Cerebellar cortex (tissue), 1 donor: ENCODE measurements at places on chromosomes 5 and 9.

DNA sequence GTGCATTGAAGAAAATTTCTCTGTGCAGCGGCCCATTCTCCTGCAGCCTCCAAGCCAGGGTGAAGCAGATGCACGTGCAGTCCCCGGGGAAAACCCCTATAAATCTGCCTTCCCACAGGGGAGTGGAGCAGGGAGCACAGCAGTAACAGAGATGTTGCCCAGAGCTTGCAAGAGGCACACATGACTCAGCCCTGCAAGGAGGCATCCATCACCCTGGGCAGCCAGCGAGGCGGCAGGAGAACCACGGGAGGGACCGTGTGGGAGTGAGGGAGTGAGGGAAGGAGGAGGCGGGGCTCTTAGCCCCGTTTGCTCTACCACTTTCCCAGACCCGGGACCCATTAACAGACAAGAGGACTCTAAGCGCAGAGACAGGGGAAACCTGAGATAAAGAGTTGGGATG is 96.2 kb upstream of the ARAP3 start:
- DNase-seq = no peak

DNA sequence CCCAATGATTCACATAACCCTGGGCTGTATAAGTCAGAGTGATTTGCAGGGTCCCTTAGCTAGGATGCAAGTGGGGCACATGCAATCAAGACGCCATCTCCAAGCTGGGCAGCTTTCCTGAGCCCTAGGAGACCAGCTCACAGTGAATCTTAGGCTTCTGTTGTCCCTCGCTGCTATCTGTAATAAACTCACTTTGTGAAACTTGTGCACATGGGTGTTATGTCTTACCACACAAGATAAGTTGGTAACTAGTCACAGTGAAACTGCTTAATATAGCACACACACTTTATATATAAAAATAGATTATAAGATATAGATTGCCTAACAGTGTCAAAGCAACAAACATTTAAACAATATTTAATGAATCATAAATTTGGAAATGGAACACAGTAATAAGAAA is 658.5 kb downstream of the SLCO4C1 start:
- DNase-seq = no peak

DNA sequence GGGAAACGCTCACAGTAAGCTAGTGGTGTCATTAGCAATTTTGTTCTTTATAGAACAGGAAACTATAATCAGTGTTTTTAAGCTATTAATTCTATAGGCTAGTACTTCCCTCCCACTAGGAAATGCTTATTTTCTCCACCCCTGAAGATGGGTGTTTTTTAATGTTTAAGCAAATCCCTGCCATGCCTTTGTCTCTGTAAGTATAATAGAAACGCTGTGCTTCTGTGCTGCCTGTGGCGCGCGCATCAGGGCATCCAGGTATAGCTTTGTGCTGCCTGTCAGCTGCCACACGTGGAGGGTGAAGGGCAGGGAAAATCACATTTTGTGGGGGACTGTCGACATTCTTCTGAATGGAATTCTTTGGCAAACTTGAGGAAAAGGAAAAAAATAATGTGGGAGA is 217.5 kb downstream of the RAB3C start:
- no peak for DNase-seq

DNA sequence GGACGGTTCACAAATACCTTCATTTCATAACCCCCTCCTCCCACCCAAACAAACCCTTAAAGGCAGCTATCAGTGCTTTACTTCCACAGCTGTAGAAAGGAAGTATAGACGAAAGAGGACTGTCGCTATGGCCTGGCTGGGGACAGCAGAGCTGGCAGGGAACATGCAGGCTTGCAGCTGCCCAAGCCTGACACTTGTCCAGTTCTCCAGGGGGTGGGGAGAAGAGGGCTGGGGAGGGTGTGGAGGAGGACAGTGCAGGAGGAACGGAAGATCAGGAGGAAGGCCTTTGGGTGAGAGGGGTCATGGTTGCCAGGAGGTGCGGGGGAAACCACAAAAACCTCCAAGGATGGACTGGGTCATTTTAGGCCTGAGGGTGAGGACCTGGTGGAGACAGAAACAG is 25.9 kb downstream of the ARPC5L start:
- peak; percentile 30 for DNase-seq

DNA sequence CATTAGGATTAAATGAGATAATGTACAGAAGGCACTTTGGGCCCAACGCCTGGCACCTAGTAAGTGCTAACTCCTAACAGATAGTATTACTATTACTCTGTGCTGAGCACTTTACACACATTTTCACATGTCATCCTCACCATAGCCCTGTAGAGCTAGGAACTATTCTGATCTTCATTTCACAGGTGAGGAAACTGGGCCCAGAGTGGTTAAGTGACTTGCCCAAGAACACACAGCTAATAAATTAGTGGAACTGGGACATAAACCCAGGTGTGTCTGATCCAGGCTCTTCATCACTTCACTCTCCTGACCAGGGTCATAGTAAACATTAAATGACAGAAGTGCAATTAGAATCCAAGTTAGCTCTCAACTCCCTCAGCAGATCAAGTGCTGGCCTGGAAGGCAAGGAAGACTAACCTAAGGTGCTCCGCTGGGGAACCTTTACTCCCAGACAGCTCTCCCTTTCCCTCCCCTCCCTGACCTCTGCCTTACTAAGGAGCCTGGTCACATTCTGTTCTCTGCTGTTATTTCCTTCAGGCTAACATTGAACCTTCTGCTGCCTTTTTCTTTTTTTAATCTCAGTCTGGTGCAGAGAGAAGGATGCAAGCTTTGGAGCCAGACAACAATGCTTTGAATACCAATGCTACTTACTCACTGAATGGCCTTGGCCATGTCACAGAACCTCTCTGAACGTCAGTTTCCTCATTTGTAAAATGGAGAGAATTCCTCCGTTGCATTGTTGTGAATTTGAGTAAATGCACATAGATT is 4.1 kb upstream of the ADRA1B start:
- DNase-seq = peak; percentile 34

DNA sequence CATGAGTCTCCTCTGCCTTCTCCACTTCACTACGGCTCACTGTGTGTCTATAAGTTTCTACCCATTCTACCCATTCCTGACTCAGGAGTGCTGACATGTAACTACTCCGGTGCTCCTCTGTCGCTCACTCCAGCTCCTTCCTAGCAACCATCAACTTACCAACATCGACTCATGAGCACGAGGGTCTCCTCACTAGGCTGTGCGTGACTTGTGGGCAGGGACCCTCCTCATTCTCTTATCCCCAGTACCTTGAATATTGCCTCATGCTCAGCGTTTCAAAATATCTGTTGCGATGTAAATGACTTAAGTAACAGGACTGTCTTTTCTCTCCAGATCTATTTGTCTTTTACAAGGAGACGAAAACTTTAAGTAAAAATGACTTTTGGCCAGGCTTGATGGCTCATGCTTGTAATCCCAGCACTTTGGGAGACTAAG is 73.1 kb downstream of the BASP1 start:
- no peak for DNase-seq

GRCh38 chr5:157893611-157894010 is 34.7 kb upstream of the CLINT1 start:
- DNase-seq = no peak

- peak; percentile 36 for DNase-seq
Observed at GRCh38 chr5:156824800-156825199, 25.3 kb upstream of the PPP1R2B start.
